ENCODE measurements at places on chromosomes 13 and 19.

DNA sequence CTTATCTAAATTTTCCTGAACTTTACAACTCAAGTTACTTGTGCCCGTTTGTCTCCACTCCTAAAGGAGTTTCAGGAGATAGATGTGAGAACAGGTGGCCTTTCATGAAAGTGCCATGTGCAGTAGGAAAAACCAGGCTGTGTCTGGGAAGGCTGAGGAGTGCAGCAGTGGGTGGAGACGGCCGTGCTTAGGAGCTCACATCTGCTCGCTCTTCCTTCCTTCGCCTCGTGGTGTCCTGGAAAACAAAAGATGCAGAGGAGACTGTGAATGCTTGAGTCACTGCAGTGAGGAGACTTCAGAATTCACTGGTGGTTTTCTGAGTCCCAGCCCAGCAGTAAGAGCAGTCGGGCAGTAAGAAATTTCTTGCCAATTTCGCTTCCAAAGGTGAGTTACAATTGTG lies 138.4 kb upstream of the RNF113B start:
- DNase-seq: no peak

- peak; percentile 72 for DNase-seq
Observed at GRCh38 chr19:4083677-4084546, 17.2 kb upstream of the ZBTB7A start.

- DNase-seq: no peak
Observed at GRCh38 chr13:43988302-43988701, 108.6 kb downstream of the LACC1 start.

- peak; percentile 80 for DNase-seq
Observed at GRCh38 chr19:3785451-3785937, 687 bp downstream of the MATK start.

DNA sequence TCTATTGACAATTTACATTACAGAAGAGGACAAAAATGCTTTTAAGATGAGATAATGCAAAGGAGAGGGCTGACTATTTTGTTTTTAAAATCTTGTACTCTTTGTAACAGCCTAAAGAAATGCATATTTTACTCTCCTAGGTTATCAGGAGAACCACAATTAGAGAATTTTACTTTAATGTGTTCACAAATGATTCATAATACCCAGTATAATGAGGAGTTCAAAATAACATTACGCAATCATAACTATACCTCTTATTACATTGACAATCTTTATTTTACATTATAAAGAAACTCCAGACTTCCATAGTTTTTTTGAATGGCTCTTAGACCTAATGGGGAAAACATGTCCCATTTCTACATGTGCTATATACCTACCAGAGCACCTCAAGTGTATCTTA lies 1089.7 kb downstream of the PCDH17 start:
- DNase-seq: no peak

DNA sequence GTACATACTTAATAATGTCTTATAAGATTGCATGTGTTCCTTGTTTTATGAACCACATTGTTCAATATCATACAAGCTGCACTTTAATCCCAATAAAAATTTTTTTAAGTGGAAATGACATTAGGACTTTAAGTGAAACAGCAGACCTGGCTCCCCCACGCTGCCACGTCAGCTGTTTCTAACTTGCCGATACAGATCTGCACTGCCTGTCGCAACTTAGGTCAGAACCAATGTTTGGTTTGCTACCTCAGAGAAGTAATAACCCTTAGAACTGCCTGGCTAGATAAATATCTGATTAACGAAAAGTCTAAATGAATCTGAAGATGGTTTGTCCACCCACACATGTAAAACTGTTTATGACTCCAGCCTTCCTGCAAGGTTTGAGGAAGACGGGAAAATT lies 327.5 kb upstream of the DACH1 start:
- no peak for DNase-seq

DNA sequence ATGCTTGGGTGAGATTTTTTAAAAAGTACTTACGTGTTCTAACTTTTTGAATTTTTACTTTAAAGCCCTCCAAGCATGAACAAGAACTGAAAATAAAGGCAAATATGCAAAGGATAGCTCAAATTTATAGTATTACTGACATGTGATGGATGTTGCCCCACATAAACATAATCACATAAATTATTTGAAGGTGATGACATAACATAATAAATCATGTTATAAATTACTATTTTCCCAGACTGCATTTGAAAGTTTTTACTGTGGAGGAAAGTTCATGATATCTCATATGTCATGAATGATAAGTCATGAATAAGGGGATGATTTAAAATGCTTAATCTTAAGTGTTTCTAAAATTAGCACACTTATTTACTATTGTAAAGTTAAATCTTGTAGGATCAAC lies 705.7 kb upstream of the SLITRK1 start:
- DNase-seq: no peak

GRCh38 chr19:36449059-36449670 lies 30.7 kb upstream of the ZFP82 start:
- no peak for DNase-seq

DNA sequence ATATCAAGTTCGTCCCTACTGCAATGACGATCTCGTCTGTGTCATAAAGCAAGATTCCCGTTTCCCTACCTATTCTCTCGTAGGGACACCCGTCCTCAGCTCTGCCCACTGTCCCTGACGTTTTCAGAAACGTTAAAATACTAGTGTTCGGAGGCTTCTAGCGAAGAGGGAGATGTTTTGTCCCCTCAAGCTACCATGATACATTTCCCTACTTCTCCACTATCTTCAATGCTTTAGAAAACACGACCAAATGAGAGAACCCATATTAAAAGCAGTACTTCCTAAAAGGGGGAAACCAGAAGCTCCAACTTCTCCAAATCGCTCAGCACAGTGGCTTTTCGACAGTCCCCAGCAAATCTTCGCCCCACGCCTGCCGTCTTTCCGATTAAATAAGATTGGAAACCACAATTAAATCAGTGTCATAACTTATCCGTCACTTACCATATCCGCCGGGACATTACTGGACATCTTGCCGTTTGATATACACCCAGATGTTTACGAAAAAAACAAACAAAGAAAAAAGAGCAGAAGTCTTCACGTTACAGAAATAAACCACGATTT lies 1.3 kb downstream of the UBL3 start:
- no peak for DNase-seq
